ENCODE measurements at places on chromosomes 6 and 20. TPM values are rescaled to one million over a fixed set of nuclear protein-coding genes. Genes with fewer than 3 reads are reported as not detected.

Gene CRISP2
- not detected for total RNA-seq

Gene TLDC2
- total RNA-seq: not detected

Gene OVOL2
- total RNA-seq: not detected

Gene CEP85L
- total RNA-seq: 20.4 TPM

Gene RAET1E
- 0.11 TPM for total RNA-seq

Gene STMN3
- 43.9 TPM for total RNA-seq

Gene FOXC1
- total RNA-seq: 1.5 TPM

Gene BTNL2
- total RNA-seq: not detected

Gene TEAD3
- total RNA-seq: 12.5 TPM

Gene TP53TG5
- total RNA-seq: not detected

Gene ARMC12
- total RNA-seq: 0.22 TPM

Gene TNFAIP3
- total RNA-seq: 6.7 TPM

Gene NHSL1
- total RNA-seq: 1.8 TPM

Gene DEFB132
- not detected for total RNA-seq
